ENCODE measurements at places on chromosomes 4 and X. TPM values are rescaled to one million over a fixed set of nuclear protein-coding genes. Genes with fewer than 3 reads are reported as not detected.

GBA3 gene
- 0.07 TPM for polyA plus RNA-seq

CT47A7 gene
- polyA plus RNA-seq: not detected

NMU gene
- polyA plus RNA-seq: 2.4 TPM

RTL9 gene
- polyA plus RNA-seq: 1.6 TPM

TLR8 gene
- polyA plus RNA-seq: 0.60 TPM

RUFY3 gene
- polyA plus RNA-seq: 53.8 TPM

PCYT1B gene
- 1.7 TPM for polyA plus RNA-seq

MSL3 gene
- polyA plus RNA-seq: 22.2 TPM

All from muscle of leg (tissue), 16 donors.